Osteocyte (in vitro differentiated cells): ENCODE measurements at places on chromosomes 13 and 19. TPM values are rescaled to one million over a fixed set of nuclear protein-coding genes. Genes with fewer than 3 reads are reported as not detected.

GRCh38 chr13:36414461-36414860 lies 17.8 kb upstream of the CCNA1 start:
- no peak for DNase-seq
- no peak overlapping the region for H3K27ac ChIP-seq
- H3K36me3 ChIP-seq, result no peaks in the 10 kb centered on the region
- H3K4me3 ChIP-seq, result no peak overlapping the region
- peaks cover 56% of the 10 kb centered on the region for H3K27me3 ChIP-seq
- peaks cover 5% of the 10 kb centered on the region for H3K4me1 ChIP-seq

Gene SLC44A2
- 225 and 233 TPM in 2 replicates for total RNA-seq

DNA sequence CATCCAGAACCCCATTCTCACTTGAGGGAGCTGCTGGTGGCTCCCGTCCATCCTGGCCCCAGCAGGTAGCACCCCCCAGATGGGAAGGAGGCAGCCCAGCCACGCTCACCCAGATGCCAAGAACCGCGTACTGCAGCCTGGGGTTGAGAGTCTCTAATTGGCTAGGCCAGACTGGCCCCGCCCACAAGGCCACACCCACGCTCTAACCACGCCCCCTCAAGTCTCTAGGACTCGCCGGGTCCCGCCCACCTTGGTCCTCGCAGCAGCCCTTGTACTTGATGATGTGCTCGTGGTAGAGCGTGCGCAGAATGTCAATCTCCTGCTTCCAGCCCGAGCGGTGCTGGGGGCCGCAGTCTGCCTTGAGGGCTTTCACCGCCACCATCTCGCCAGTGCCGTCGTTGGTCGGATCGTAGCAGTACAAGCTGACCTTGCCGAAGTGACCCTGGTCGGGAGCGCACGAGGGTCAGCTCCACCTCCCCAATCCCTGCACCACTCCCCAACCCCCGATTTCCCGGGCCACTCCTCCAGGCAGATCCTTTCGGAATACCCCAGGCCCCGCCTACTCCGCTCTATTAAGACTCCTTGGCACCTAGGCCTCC lies 14.5 kb upstream of the ICAM3 start:
- no peak overlapping the region for H3K27ac ChIP-seq
- DNase-seq, result no peak
- no peak overlapping the region for H3K4me3 ChIP-seq
- H3K4me1 ChIP-seq, result no peaks in the 10 kb centered on the region

- H3K4me1 ChIP-seq, result peaks cover 44% of the 10 kb centered on the region
- H3K27me3 ChIP-seq, result no peaks in the 10 kb centered on the region
- H3K4me3 ChIP-seq, result no peak overlapping the region
- H3K36me3 ChIP-seq, result peaks cover 6% of the 10 kb centered on the region
- no peak overlapping the region for H3K27ac ChIP-seq
- DNase-seq, result no peak
These were observed 90.3 kb downstream of the LHFPL6 start for GRCh38 chr13:39512687-39513086.

DNA sequence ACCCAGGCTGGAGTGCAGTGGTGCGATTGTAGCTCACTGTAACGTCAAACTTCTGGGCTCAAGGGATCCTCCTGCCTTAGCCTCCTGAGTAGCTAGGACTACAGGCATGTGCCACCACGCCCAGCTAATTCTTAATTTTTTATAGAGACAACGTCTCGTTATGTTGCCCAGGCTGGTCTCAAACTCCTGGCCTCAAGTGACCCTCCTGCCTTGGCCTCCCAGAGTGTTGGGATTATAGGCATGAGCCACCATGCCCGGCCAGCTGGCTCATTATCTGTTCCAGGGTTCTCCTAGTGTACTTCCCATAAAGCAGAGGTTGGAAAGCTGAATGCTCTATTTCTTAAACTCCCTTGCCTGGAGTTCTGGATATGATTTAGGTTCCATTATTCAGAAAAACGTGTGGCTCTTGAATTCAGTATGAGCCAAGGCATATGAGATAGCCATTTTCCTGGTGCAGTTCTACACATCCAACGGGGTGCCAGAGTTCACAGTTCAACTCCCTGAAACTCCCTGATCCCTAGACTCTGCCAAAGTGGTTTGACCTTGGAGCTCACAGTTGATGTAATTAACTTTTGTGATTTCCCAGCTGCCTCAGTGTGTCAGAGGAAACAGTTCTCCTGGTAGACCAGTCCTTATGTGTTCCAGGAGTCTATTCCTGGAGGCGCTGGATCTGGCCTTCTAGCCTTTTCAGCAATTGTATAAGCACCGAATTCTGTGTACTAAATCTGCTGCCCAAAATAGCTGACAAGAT lies 21.6 kb downstream of the GPR183 start:
- DNase-seq, result no peak
- no peaks in the 10 kb centered on the region for H3K27me3 ChIP-seq
- H3K4me1 ChIP-seq, result peaks cover 47% of the 10 kb centered on the region
- no peak overlapping the region for H3K27ac ChIP-seq

DNA sequence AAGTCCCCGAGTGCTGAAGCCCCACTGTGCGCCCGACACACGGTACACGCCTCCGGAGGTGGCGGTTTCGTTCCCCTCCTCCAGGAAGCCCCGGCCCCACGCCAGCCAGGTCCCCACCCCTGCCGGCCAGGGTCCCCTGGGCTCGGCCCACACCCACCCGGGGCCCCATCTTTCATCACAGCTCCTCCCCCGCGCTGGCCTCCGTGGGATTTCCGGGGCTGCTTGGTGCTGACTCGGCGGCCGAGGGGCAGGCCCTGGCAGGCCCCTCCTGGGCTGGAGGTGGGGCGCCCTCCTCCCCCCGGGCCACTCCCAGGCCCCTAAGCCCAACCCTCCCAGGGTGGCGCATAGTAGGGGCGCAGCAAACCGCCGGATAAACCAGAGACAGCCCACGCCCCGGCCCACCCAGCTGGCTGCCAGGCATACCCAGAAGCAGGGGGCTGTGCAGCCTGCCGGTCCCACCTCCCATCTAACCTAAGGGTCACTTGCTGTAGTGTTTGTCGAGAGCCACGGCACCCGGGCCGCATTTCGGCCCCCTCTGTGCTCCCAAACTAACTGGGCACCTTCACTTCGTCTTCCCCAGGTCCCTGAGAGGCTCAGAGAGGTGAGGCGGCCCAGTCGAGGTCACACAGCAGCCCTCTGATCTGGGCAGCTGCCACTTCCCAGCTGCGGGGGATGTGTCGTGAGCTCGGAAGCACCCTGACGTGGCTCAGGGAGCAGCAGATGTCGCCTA lies 6.6 kb downstream of the ZBTB7A start:
- no peak overlapping the region for H3K4me3 ChIP-seq
- no peak for DNase-seq
- no peak overlapping the region for H3K27ac ChIP-seq
- peaks cover 37% of the 10 kb centered on the region for H3K4me1 ChIP-seq
- H3K36me3 ChIP-seq, result peaks cover 3% of the 10 kb centered on the region

- no peaks in the 10 kb centered on the region for H3K27me3 ChIP-seq
- H3K36me3 ChIP-seq, result peaks cover 25% of the 10 kb centered on the region
- no peak overlapping the region for H3K27ac ChIP-seq
These were observed 7.1 kb downstream of the AKAP8 start for GRCh38 chr19:15372470-15372869.
